ENCODE measurements at places on chromosomes 6 and 20.

DNA sequence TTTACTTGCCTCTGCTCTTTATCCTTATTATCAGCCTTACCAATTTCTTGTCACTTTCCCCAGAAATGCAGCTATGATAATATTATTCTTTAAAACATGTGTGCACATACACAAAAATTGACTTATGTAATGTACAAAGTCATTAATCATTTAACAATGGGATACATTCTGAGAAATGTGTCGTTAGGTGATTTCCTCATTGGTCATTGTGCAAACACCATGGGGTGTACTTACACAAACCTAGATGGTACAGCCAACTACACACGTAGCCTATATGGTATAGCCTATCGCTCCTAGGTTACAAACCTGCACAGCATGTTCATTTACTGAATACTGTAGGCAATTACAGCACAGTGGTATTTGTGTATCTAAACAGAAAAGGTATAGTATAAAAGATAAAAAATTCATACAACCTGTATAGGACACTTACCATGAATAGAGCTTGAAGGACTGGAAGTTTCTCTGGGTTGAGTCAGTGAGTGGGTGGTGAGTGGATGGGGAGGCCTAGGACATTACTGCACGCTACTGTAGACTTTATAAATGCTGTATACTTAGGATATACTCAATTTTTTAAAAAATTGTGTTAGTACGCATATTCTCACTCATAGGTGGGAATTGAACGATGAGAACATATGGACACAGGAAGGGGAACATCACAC lies 56.9 kb downstream of the HIVEP1 start:
- no peak for DNase-seq

DNA sequence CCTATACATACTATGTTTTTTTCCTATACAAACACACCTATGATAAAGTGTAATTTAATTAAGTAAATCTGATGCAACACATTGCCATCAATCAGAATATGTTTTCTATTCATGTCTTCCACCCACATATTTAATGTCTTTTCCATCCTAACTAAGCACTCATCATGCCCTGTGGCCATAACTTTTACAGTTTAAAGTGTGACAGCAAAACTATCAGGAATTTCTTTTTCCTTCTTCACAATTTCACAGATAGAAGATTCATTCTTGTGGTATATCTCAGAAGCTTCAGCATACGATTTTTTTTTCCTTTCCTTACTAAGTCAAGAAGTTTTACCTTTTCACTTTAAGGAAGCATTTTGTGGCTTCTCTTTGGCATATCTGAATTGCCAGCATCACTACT lies 7.0 kb upstream of the BEND6 start:
- no peak for DNase-seq

DNA sequence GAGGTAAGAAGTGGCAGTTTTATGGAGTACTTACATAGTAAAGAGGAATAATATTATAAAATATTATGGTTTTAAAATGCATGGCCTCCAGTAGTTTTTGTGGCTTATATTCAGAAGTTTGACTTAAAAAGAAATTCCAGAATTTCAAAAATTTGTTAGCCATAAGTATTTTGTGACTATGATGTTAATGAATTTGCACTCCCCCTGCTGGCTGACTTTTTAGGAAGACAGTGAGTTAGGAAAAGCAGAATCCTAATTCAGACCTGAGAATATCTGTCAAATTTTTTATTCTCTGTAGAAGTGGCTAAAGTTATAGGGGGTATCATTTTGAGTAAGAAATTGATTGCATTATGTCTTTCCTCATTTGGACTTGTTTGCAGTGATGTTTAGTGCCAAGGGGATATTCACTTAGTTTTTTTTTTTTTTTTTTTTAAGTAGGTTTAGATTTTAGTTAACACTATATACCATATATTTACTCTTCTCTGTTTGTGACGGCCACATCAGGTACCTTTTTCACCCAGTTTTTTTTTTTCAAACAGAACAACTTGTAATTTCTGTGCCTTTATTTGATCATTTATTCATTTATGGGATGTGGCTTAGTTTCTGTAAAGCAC lies 40.8 kb downstream of the ZFAND3 start:
- peak; percentile 17 for DNase-seq

DNA sequence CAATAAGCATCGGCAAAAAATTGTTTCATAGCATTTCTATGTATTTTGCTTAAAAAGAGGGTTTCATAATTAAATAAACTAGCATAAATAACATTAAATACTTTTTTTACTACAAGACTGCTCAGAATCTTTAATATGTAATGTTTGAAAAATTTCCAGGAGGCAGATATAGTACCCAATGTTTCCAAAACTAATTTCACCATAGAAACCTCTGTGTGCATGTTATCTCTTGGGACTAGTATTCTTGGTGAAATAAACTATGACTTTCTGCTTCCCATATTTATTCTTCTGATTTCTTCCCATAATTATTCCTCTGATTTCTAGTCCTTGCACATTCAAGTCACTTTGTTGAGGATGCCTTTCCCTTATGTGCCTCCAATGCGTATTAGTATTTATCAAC lies 94.5 kb downstream of the PTPRK start:
- no peak for DNase-seq

- no peak for DNase-seq
Observed at GRCh38 chr6:5599127-5599526, 337.8 kb downstream of the FARS2 start.

- DNase-seq, result no peak
Observed at GRCh38 chr6:81075974-81076373, 676.5 kb downstream of the TENT5A start.

Data from NCI-H146 (cell line).